ENCODE measurements at places on chromosomes 5 and 9. TPM values are rescaled to one million over a fixed set of nuclear protein-coding genes. Genes with fewer than 3 reads are reported as not detected.

Gene LRRC19
- not detected for total RNA-seq

Gene NR2F1-AS1
- 0.11 TPM for total RNA-seq

Gene NFIB
- total RNA-seq, result 21.3 TPM

Gene PRRX2
- not detected for total RNA-seq

Gene SPATA31A3
- total RNA-seq, result not detected

Gene C6
- not detected for total RNA-seq

Gene PCDHGB3
- total RNA-seq, result 0.31 TPM

Gene OMD
- not detected for total RNA-seq

Gene SPOCK1
- 30.3 TPM for total RNA-seq

Measured in hair follicular keratinocyte (primary cell).